ENCODE measurements at places on chromosomes 2 and 18.

GRCh38 chr2:216717491-216717901, 22.1 kb upstream of the IGFBP5 start:
- peaks cover 76% of the 10 kb centered on the region for H3K27me3 ChIP-seq
- H3K4me3 ChIP-seq = no peak overlapping the region
- H3K4me1 ChIP-seq = no peaks in the 10 kb centered on the region
- H3K36me3 ChIP-seq = no peaks in the 10 kb centered on the region

DNA sequence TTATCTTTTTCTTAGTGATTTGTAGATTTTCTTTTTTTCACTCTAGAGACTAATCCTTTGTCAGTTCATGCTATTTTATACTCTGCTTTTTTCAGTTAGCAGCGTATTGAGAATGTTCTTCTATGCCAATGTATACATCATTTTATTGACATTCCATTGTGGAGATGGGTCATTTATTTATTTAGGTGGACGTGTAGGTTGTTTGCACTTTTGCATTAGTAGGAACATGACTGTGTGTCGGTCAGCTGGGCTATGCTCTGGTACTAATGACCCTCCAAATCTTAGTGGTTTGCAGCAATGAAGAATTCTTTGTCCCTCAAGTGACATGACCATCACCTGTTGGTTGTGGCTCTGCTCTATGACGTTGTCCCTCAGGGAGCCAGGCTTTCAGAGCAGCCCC, 33.6 kb downstream of the HPCAL1 start:
- H3K27ac ChIP-seq = no peak overlapping the region
- peaks cover 46% of the 10 kb centered on the region for H3K4me1 ChIP-seq
- DNase-seq = no peak
- H3K36me3 ChIP-seq = peaks cover 5% of the 10 kb centered on the region
- H3K27me3 ChIP-seq = no peaks in the 10 kb centered on the region

DNA sequence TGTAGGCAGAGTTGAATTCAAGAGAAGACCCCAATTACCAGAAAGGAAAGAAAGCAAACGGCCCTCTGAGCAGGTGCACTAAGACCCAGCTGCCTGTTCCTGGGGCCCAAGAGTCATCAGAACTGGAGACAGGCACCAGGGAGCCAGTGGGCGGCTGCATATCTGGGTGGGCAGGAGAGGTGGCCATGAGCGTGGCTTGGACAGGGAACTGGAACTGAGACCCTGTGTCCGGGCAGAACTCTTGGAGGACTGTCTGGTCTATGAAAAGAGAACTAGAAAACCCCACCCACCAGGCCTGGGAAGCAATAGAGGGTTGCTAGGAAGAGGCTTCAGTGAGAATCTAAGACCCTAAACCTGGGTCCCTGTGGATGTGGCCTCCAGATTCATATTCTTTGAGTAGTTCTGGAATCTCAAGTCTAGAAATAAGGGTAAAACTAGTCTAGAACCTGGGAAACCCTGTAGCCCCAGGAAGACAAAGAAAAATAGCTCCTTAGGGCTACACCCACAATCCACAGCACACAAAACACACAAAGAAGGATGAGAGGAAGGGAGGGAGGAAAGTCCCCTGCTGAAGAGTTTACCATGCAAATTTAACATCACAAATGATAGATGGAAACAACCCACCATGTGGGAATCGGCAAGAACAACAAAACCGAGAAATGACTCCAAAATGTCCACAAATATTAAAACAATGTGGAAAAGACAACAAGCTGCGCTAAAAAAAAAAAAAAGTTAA, 147.0 kb downstream of the HDAC4 start:
- peak overlapping the region; percentile 54 for H3K27ac ChIP-seq
- no peak for DNase-seq
- H3K4me3 ChIP-seq = no peak overlapping the region
- H3K36me3 ChIP-seq = no peaks in the 10 kb centered on the region

- H3K27me3 ChIP-seq = no peaks in the 10 kb centered on the region
- H3K36me3 ChIP-seq = no peaks in the 10 kb centered on the region
- no peaks in the 10 kb centered on the region for H3K4me1 ChIP-seq
- no peak for DNase-seq
- no peak overlapping the region for H3K27ac ChIP-seq
Measured at GRCh38 chr2:59604123-59604522, 949.3 kb downstream of the BCL11A start.

DNA sequence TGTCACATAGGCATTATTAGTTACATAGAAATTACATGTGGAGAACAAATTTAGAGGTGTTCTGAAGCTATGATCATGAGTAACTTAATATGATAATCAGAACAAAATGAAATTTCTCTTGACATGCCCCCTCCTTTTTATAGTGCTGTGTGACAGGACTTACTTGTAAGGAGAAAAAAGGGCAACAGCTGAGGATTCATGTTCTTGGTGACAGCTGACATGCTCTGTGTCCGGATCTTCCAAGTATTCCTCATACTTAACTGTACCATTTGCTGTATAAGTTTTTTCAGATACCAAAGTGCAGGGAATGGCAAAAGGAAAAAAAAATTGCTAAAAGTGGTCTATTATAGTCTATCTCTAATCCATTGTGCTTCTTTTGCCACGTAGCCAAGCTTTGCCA, 3.5 kb upstream of the MYL1 start:
- peaks cover 10% of the 10 kb centered on the region for H3K27me3 ChIP-seq
- no peak for DNase-seq
- H3K36me3 ChIP-seq = no peaks in the 10 kb centered on the region
- no peaks in the 10 kb centered on the region for H3K4me1 ChIP-seq

GRCh38 chr2:46774499-46775228, 140.9 kb downstream of the MCFD2 start:
- no peak for DNase-seq
- no peak overlapping the region for H3K27ac ChIP-seq
- H3K4me3 ChIP-seq = no peak overlapping the region
- H3K4me1 ChIP-seq = peaks cover 6% of the 10 kb centered on the region

DNA sequence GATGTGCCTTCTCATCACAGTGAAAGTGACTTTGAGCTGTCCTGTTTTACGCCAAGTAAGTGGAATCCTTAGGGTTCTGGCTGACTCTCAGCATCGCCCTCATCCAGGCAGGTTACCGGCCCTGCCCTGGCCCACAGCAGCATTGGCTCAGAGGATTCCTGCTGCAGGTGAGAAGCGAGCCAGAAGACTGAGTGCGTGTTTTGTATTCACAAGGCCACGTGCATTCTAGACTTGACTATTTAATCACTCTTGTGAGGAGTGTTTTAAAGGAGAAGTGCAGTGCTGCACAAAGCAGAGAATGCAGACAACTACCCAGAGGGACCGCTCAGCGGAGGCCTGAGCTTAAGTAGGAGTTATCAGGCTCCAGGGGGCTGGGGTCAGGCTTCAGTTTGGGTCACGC, 48.3 kb downstream of the LAMA3 start:
- DNase-seq = no peak
- peaks cover 19% of the 10 kb centered on the region for H3K4me1 ChIP-seq
- peak overlapping the region; percentile 43 for H3K27ac ChIP-seq
- H3K36me3 ChIP-seq = peaks cover 9% of the 10 kb centered on the region

DNA sequence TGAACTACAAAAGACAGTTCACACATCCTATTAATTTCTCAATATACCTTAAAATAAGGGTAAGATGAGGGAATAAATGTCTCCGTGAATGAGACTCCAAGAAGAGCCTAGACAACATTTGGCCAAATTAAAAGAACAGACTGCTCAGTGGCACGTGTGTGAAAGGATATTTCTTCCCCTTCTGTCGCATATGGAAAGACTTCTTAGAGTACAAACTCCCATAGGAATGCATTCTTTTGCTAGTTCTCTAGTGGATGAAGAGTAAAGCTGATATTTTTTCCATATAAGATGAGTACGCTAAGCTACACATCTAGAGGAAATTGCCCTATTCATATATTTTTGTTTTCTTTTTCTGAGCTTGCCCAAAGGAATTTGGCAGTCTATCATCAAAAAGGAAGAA, 710.0 kb upstream of the ID2 start:
- no peak overlapping the region for H3K27ac ChIP-seq
- H3K4me1 ChIP-seq = no peaks in the 10 kb centered on the region
- DNase-seq = no peak
- H3K4me3 ChIP-seq = no peak overlapping the region

- no peak overlapping the region for H3K4me3 ChIP-seq
- H3K27me3 ChIP-seq = peaks cover 57% of the 10 kb centered on the region
- peaks cover 3% of the 10 kb centered on the region for H3K36me3 ChIP-seq
- H3K27ac ChIP-seq = no peak overlapping the region
- peaks cover 3% of the 10 kb centered on the region for H3K4me1 ChIP-seq
Measured at GRCh38 chr2:120866483-120867140, 130.9 kb downstream of the GLI2 start.

- H3K27ac ChIP-seq = no peak overlapping the region
- no peak for DNase-seq
- peaks cover 2% of the 10 kb centered on the region for H3K36me3 ChIP-seq
- H3K4me3 ChIP-seq = no peak overlapping the region
- H3K4me1 ChIP-seq = peaks cover 3% of the 10 kb centered on the region
Measured at GRCh38 chr18:23200756-23201155, 65.5 kb downstream of the CABLES1 start.

DNA sequence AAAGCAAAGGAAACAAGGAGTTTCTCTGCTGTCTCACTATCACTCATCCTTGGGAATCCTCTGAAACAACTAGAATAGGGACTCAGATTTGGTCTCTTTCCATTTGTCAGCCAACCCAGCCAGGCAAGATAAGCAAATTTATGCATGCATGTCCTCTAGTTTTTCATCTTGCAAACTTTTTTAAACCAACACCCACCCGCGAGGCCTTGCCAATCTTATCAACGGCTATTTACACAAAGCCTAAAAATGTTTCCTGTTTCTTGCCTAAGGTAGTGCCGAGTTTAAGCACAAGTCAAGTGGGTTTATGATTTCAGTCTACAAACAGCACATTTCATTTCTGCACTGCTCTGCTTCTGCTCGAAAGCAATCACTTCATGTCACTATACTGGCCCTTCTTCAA, 240.9 kb downstream of the STK39 start:
- no peak overlapping the region for H3K27ac ChIP-seq
- no peak for DNase-seq
- H3K4me1 ChIP-seq = peaks cover 14% of the 10 kb centered on the region
- H3K36me3 ChIP-seq = peaks cover 14% of the 10 kb centered on the region
- H3K4me3 ChIP-seq = no peak overlapping the region

- no peak overlapping the region for H3K4me3 ChIP-seq
- no peaks in the 10 kb centered on the region for H3K4me1 ChIP-seq
- H3K27ac ChIP-seq = no peak overlapping the region
- DNase-seq = no peak
Measured at GRCh38 chr2:57407772-57408201, 638.8 kb upstream of the VRK2 start.

DNA sequence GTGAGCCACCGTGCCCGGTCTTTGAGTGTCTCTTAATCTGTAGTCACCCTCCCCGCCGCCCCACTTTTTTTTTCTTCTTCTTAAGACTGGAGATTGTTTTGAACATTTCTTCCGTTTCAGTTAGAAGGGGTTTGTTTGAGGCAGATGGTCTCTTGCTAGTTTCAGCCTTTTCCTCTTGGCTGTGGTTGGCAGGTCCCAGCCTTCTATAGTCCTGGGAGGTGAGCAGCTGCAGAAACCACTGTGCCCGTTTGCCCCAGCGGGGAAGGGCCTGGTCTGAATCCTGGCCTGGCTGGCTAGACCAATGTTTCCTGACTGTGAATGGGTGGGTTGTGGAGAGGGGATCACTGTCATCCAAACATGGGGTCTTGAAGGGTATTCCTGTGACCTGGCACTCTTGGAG, 30.1 kb upstream of the MCFD2 start:
- peaks cover 44% of the 10 kb centered on the region for H3K4me1 ChIP-seq
- H3K36me3 ChIP-seq = peaks cover 2% of the 10 kb centered on the region
- no peak for DNase-seq

- peaks cover 2% of the 10 kb centered on the region for H3K36me3 ChIP-seq
- H3K4me3 ChIP-seq = no peak overlapping the region
- peaks cover 33% of the 10 kb centered on the region for H3K4me1 ChIP-seq
Measured at GRCh38 chr2:20350041-20350712, 467 bp downstream of the PUM2 start.

- no peaks in the 10 kb centered on the region for H3K27me3 ChIP-seq
- H3K4me1 ChIP-seq = peaks cover 16% of the 10 kb centered on the region
- H3K4me3 ChIP-seq = no peak overlapping the region
- no peak for DNase-seq
Measured at GRCh38 chr2:136210455-136210805, 92.5 kb upstream of the CXCR4 start.

- DNase-seq = no peak
- no peaks in the 10 kb centered on the region for H3K27me3 ChIP-seq
- no peaks in the 10 kb centered on the region for H3K36me3 ChIP-seq
- no peak overlapping the region for H3K4me3 ChIP-seq
- H3K4me1 ChIP-seq = peaks cover 3% of the 10 kb centered on the region
- H3K27ac ChIP-seq = no peak overlapping the region
Measured at GRCh38 chr2:48249025-48249424, 280.9 kb upstream of the STON1 start.

Measured in T-helper 17 cell (primary cell).